Lung (tissue), 17 donors: ENCODE measurements at places on chromosomes 3 and 15. TPM values are rescaled to one million over a fixed set of nuclear protein-coding genes. Genes with fewer than 3 reads are reported as not detected.

DNA sequence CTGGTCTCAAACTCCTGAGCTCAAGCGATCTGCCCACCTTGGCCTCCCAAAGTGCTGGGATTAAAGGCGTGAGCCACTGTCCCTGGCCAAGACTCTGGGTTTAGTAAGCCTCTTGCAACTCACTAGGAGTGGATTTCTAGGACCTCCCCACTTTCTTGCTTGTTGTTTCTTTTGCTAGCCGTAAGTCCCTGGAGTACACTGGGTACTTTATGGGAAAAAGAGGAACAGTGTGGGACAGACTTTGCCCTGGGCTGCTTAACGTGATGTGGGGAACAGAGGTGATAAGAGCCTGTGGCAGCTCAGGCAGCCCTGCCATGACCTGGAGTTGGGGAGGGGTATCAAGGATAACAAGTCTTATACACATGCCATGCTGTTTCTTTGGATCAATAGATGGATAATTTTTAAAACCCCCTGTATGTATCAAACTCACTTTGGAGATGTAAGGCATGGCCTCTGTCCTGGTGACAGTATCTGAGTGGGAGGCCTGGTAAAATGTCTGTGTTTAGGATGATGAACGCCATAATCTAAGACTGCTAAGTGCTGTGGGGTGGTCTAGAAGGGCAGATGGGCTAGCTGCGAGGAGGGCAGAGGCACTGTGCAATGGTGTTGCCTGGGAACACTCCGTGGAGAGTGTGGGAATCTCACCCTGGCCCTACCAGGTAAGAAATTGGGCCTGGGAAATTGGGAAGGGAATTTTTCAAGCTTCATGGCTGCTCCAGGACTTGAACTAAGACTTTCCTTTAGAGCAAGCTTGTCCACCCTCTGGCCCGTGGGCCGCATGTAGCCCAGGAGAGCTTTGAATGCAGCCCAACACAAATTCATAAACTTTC is 54.8 kb downstream of the SMAD3 start:
- no peak for DNase-seq

The MYRIP gene
- total RNA-seq = 2.5 TPM

DNA sequence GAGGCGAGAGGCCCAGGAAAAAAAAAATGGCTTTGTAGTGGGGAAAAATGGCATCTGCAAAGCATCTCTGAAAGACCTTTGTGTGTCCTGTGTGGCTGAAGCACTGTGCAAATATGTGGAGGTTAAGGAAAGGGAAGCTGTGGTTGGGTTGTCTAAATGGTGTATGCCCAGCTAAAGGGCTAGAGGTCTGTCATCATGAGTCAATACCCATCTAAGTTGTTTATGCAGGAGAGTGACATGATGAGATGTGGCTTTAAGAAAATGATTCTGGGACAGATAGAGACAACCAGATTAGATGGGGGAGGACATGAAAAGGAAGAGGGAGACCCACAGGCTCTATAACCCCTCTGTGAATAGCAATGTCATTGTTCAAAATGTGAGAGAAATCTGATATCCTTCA is 280.7 kb downstream of the MFSD1 start:
- DNase-seq = no peak

DNA sequence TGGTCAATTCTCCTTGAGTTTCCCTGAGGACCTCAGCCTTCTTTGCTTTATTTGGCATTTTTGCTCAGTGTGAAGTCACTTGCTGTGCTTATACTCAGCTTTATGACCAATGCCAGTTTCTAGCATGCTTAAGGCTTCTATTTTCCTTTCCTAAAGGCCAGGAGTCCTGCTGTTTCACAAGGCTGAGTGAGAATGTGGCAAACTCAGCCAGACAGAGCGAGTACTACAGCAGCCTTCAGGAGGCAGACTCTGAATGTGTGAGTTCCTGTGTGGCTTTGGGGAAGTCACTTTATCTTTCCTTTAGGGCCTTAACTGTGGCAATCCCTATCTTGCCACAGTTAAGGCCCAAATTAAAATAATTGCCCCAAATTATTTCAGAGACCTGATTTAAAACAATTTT is 213.2 kb upstream of the MRPL3 start:
- DNase-seq = no peak

DNA sequence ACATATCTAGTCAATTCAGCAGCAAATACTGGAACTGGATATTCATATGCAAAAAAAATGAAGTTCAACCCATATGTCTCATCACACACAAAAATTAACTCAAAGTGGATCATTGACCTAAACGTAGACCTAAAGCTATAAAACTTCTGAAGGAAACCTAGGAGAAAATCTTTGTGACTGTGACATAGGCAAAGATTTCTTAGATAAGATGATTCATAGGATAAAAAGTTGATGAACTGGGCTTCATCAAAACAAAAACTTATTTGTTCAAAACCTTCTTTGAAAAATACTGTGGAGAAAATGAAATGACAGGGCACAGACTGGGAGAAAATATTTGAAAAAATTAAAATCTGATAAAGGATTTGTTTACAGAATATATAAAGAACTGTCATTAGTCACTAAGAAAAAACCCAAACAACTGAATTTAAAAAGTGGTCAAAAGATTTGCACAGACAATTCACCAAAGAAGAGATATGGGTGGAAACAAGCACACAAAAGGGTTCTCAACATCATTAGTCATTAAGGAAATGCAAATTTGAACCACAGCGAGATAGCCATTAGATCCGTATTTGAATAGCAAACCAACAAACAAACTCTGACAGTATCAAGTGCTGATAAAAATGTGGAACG is 62.8 kb downstream of the ITGB5 start:
- DNase-seq = no peak
